ENCODE measurements at places on chromosomes 16 and 17. TPM values are rescaled to one million over a fixed set of nuclear protein-coding genes. Genes with fewer than 3 reads are reported as not detected.

The PLCD3 gene
- 21.7 TPM for total RNA-seq

The GP2 gene
- not detected for total RNA-seq

The KRT9 gene
- total RNA-seq: not detected

The NOTUM gene
- total RNA-seq: 0.09 TPM

The KIF19 gene
- total RNA-seq: under 0.01 TPM

The CHST4 gene
- not detected for total RNA-seq

The TAC4 gene
- total RNA-seq: not detected

The SLC13A2 gene
- not detected for total RNA-seq

The SLC16A6 gene
- total RNA-seq: 1.00 TPM

The RBBP6 gene
- 12.2 TPM for total RNA-seq

The ACSM2A gene
- not detected for total RNA-seq

The OR2C1 gene
- total RNA-seq: 0.09 TPM

The TBC1D28 gene
- not detected for total RNA-seq

The FAM171A2 gene
- 2.3 TPM for total RNA-seq

The CCT6B gene
- 3.0 TPM for total RNA-seq

The HDAC5 gene
- 55.7 TPM for total RNA-seq

The NHERF2 gene
- total RNA-seq: 28.1 TPM
